Central memory CD4-positive, alpha-beta T cell (primary cell): ENCODE measurements at places on chromosomes 12 and 14.

- DNase-seq, result no peak
Observed at GRCh38 chr12:45192707-45193106, 23.2 kb upstream of the ANO6 start.

- DNase-seq, result no peak
Observed at GRCh38 chr12:93991829-93992461, 156.4 kb upstream of the PLXNC1 start.

GRCh38 chr14:96649327-96649601 lies 147.1 kb downstream of the PAPOLA start:
- no peak for DNase-seq

DNA sequence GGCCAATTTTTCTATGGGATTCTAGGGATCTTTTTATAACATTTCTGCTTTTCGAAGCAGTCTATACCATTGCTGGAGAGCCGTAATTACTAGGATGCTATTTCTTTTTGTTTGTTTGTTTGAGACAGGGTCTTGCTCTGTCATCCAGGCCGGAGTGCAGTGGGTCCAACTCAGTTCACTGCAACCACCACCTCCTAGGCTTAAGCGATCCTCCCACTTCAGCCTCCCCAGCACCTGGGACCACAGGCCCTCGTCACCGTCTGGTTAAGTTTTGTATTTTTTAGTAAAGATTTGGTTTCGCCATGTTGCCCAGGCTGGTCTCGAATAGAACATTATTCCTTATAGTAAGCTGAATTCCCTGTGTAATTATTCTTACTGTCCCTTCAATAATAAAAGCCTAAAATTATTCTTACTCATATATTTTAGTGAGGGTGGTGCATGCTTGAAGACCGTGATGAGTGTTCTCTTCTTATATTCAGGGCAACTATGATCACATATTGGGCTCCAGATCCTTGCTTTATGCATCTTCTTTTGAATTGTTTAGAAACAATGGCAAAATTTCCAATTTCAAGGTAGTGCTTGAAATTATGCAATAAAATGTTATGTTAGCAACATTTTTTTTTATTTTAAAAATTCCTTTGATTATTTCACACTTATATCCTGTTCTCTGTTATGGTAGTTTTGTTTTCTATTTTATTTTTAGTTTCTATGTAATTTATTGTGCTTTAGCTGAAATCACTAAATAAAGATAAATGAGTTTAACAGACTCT lies 66.2 kb downstream of the CRADD start:
- DNase-seq, result no peak
